Pancreas (tissue), 10 donors: ENCODE measurements at places on chromosomes 6 and 20. TPM values are rescaled to one million over a fixed set of nuclear protein-coding genes. Genes with fewer than 3 reads are reported as not detected.

DNA sequence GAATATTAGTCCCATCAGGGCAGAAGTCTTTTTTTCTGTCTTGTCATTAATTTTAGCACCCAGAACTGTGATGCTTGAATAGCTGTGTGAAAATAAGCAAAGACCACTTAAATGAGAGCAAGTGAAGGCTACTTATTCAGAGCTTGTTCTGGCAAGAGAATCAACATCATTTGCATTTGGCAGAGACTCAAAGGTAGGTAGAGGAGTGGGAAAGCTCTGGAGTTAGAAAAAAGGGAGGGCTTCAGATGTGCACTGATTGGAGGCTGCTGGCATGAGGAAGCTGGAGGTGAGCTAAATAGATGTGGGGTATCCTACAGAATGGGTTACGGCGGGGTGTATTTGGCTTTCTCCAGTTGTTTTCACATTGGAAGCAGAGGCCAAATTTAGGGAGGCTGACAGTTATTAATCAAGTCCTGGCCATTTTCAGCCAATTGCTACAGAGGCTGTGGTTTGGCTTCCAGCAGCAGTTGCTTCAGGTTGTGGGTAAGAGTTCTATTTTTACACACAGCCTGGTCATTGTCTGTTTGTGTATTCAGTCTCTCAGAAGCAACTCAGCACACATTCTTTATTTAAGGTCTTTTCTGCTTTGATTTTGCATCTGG, 254.3 kb downstream of the BTBD3 start:
- no peak for DNase-seq

DNA sequence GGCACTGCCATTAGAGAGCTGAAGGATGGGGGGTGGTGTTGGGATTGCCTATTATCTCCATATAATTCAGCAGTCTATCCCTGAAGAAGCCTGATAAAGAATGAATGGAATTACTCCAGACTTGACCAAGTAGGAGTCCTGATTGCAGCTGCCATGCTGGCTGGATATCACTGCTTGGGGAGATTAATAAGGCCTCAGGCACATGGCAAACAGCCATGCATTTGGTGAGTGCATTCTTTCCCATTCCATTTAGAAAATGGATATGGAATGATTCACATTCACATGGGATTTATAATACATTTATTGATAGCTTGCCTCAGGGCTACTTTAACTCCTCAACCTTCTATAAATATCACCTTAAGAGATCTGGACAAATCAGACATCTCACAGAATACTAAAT, 49.6 kb upstream of the HLA-A start:
- no peak for DNase-seq

NRN1 gene
- 2.0 TPM for total RNA-seq

DNA sequence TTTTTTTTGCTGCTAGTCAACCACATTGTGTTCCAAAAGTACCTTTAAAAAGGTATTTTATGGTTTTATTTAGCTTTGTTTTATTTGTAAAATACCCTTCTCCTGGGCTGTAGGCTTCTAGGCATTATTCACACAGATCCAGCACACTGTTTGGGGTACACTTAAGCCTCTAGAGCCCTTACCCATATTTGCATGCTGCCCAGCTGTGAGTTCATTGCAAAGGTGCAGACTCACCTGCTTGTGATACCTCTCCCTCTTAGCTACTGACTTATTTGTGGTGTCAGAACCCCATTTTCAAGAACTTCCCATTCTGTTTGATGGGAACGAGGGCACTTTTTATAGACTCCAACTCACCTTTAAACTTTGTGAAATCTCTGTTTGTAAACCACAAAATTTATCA, 69.8 kb downstream of the RIN2 start:
- no peak for DNase-seq

GRCh38 chr6:98636941-98637340, 197.4 kb upstream of the POU3F2 start:
- no peak for DNase-seq

DNA sequence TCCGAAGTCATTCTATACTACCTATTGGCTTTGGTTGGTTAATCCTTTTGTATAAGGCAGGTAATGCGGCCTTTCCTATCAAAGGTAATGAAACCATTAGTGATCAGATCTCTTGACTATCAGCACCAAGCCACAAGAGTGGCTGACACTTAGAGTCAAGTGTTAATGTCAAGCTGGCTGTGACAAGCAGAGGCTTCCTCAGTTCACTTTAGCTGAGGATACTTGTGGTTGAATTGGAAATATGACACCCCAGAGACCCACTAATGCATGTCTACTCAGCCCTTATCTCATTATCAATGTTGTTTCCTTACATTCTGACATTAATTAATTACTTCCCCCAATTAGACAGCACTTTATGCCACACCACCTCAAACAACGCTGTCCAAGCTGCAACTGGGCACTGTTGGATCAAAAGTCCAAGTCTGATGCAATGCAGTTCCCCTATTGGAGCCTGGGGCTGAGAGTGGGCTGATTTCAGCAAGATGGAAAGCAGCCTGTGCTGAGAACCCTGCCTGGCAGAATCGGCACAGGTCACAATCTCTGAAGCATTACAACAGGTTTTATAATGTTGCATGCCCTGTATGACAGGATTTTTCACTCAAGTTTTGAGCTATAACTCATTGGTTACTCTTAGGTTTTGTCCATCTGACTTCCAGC, 273.5 kb downstream of the COL12A1 start:
- DNase-seq, result no peak

DNA sequence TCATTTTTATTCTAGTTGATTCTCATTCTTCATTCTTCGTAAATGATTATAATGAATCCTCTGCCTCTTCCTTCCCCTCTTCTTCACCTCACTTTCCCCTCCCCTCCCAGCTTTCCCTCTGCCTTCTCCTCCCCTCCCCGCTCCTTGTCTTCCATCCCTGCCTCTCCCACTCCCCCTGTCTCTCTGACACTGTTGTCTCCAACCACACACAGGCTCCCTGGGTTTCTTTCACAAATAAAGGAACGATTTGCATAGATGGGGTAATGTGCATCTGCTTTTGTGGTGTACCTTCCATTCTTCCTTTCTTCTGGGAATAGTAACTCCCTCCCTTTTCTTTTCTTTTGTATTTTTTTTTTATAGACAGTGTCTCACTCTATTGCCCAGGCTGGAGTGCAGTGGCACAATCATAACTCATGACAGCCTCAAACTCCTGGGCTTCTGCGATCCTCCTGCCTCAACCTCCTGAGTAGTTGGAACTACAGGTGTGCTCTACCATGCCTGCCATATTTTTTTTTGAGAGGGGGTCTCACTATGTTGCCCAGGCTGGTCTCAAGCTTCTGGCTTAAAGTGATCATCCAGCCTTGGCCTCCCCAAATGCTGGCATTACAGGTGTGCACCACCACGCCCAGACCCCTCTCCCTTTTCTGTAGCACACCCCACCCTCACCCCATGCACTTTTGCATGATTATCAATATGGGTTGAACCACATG, 318.6 kb downstream of the PRKN start:
- DNase-seq, result no peak

DNA sequence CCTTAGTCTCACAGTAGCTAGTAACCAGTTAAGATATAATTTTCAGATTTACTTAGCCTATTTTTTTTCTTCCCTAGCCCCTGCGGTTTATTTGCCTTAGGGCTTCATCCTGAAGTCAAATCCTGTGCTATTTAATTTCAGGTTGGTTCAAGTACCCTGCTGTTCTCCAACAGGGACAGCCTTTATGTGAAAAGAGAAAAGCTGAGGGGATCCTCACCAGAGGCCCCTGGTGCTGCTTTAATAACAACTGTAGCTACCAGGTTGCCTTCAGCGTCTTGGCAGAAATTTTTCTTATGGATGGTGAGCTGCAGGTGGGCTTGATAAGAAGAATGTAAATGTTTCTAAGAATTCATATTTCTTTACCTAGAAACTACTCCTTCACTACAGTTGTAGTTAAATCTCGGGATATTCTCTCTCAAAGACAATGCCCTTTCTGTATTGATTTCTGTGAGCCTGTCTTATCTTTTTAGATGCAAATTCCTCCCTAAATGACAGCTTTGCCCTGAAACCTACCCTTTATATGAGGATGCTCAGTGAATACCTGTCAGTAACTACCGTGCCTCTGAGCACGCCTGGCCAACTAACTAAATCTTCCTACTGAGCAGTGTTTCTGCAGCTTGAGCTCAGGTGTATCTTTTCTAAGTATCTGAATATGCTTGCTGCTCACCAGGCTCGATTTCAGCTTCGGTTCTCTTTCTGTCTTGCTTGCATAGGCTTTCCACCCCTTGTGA, 320.5 kb downstream of the MMUT start:
- no peak for DNase-seq

DNA sequence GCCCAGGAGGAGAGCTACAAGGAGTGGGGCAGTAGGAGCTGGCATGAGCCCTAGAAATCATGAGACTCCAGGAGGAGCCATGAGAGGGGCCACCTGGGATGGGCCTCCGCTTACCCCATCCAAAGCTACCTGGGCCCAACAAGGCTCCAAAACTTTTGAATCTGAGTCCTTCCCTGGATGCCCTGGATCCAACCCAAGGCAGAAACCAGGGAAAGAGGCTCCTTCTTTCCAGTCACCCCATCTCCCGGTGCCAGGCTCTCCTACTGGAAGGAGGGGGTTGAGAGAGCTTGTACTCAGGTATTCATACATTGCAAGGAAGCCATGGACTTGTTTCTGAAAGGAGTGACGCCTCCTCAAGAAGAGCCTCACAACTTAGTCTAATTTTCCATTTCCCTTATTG, 7.8 kb upstream of the SIRPG start:
- DNase-seq, result no peak

GRCh38 chr20:46021361-46022359, 7.4 kb upstream of the SLC12A5 start:
- DNase-seq, result peak; percentile 76

PRSS16 gene
- 21.6 TPM for total RNA-seq

GRCh38 chr20:23096097-23096496, 10.0 kb upstream of the CD93 start:
- DNase-seq, result no peak

ZNF334 gene
- 7.8 TPM for total RNA-seq

DNA sequence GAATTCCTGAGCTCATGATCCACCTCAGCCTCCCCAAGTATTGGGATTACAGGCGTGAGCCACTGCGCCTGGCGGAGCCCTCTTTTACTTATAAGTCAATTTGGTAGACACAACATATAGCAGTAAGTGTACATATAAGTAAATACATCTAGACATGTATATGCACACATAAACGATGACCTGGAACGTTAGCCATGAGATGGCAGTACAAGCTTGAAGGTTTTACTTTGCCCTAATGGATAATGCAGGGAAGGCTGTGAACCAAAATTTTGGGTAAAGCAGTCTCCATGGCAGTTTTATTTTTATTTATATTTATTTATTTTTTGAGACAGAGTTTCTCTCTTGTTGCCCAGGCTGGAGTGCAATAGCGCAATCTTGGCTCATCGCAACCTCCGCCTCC, 2.4 kb upstream of the GNMT start:
- DNase-seq, result no peak

DNA sequence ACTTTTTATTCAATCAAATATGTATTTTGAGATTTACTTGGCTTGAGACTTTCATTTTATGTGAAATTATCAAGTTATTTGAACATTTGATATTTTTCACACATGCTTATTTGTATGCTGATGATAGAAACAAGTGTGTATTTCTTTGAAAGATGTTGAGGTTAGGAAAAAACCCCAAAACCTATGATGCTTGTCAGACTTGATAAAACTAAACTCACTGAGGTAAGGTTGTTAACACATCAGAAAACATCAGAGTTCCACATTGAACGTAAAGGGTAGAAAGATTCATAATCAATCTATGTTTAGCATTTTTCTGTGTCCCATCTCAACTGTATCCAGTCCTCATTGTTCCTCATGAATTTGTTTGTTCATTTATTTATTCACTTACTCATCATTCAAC, 12.2 kb downstream of the SF3B5 start:
- no peak for DNase-seq

GRCh38 chr20:41054847-41055230, 26.2 kb downstream of the TOP1 start:
- DNase-seq, result no peak

- no peak for DNase-seq
Observed at GRCh38 chr6:157460182-157460999, 79.4 kb downstream of the ZDHHC14 start.

DNA sequence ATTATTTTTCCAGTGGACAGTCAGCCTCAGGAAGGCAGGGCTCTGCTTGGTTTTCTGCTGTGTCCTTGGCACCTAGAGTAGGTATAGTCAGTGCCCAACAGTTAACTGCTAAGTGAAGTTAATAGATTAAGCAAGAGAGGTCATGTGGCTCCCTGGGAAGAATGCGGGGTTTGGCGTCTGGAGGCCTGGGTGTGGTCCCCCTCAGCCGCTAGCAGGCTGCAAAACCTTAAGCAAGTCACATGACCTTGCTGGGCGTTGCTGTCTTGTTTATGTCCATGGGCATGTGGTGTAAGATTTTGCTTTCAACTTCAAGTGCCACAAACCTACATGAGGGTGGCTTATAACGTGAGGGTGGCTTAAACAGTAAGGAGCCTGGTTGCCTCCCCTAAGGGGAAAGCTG, 75.5 kb upstream of the SCP2D1 start:
- no peak for DNase-seq

DNA sequence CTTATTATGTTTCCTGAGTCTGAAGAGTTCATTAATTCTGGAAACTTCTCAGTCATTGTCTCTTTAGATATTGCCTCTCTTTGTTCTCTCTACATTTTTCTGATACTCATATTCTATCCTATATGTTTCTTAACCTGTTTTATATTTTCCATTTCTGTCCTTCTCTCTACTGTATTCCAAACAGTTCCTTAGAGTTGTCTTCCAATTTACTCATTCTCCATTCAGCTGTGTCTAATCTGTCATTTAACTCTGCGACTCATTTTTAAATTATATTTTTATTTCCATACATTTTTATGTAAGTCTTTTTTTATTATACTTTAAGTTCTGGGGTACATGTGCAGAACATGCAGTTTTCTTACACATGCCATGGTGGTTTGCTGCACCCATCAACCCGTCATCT, 251.8 kb downstream of the NRN1 start:
- no peak for DNase-seq

DNA sequence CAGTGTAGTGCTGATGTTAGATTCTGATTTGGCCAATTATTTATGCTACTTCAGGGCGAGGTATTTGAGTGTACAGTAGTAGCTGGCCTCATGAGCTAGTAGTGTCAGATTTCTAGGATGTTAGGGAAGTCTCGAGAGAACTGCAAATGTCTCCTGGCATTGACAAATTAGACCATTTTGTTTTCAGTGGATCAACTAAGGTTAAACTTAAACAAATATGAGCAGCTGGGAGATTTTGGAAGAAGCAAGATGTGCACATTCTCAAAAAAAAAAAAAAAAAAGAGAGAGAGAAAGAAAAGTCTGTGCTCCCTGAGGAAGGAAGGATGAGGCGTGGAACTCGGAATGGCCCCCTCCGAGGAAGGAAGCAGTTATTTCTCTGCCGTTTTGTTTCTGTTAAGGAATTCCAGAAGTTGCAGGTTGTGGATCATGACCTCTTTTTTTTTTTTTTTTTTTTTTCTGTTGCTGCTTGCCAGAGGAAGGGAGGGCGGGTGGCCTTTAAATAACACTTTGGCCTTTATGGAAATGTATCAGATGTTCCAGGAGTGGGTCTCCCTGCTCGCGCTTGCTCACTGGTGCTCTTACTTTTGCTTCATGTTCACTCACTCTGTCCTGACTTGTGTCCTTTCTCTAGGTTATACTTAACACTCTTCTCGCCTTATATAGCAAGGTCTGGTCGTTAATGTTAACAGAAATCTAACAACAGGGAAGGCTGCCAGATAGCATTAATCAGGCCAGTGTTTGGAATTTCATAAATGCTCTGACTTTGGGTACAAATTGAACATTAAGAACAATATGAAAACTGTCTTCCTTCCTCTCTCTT, 124.4 kb downstream of the TCP11 start:
- no peak for DNase-seq

DLL1 gene
- total RNA-seq, result 15.9 TPM

- DNase-seq, result no peak
Observed at GRCh38 chr6:21519642-21520041, 73.9 kb upstream of the SOX4 start.
